ENCODE measurements at places on chromosomes 5 and 9.

DNA sequence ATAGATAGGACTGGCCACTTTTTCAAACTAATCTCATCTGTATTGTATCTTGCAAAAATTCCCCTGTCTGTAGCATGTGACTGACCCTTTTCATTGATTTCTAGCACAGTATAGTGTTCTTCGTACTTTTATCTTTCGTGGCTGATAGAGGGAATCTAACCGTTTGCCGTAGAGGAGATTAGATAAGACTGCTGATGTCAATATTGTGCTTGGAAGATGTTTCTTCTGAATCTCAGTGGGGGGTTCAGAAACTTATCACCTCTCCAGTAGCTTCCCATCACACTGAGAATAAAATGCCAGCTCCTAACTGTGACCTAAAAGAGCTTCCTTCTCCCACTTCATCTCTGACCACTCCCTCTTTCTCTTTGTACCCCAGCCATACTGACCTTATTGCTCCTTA is 25.4 kb upstream of the ALDOB start:
- DNase-seq: no peak

DNA sequence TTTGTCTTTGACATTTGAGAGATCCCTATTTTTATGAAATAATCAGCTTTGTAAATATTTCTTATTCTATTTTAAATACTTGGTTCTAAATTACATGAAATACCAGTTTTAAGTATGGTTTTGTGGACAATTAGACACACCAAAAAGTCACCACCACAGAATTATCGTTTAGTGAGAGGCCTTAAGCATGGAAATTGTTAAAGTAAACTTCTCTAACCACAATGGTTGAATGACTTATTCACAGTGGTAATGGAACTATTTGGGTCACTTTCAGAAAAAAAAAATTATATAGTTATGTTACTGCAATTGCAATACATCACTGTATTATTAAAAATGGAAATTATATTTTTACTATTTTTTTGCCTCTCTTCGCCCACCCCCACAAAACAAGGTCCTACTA is 1252.5 kb downstream of the EFNA5 start:
- no peak for DNase-seq

- no peak for DNase-seq
Observed at GRCh38 chr5:84406111-84406510, 21.4 kb upstream of the EDIL3 start.

DNA sequence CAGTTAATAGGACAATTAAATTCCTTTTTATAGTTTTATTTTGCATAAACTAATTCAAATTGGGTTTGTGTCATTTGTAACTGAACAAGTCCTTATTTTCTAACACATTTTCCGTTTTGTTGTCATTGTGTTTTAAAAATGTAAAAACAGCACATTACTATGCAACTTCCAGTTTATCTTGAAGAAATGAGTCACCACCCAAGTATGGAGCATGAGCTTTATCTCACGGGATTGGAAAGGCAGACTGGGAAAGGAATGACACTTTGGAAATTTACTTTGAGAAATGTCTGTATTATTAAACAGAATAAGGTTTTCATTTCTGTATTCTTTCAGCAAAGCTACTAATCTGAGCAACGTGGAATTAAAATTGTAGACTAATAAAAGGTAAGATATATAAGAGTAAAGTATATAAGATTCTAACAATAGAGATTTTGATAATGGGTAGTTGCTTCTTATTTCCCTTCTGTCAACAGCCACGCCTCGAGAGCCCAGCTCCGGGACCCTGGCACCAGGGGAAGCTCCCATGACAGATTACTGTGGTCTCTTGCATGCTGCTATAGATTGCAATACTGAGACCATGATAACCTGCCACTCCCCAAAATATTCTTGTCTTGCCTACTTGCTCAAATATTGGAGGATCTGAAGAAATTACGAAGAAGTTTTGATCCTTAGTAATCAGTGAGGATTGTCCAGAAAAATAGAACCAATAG is 433.1 kb downstream of the CHSY3 start:
- no peak for DNase-seq

- no peak for DNase-seq
Observed at GRCh38 chr5:68368311-68369022, 152.9 kb downstream of the PIK3R1 start.

DNA sequence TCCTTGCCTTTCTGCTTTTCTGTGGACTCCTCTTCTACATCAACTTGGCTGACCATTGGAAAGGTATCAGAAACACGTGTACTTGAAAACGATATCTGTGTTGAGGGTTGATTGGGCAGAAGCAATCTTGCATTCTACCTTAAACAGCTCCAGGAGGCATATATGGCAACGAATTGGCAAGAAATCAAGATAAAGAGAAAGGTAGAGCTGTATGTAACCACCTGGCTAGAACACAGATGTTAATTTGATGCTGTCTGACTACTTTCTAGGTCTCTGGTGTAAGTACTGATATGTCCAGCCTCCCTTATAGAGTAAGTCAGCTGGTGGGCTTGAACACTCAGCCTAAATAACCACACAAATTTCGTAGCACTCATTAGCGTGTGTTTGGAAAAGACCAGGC is 1.3 kb downstream of the MAN1B1 start:
- DNase-seq: no peak

- no peak for DNase-seq
Observed at GRCh38 chr9:127809540-127810377, 7.1 kb downstream of the FPGS start.

- no peak for DNase-seq
Observed at GRCh38 chr9:134892820-134893420, 12.3 kb downstream of the FCN2 start.

- no peak for DNase-seq
Observed at GRCh38 chr5:136458481-136458880, 93.1 kb upstream of the TRPC7 start.

- no peak for DNase-seq
Observed at GRCh38 chr9:136399176-136400037, 563 bp downstream of the SNAPC4 start.

DNA sequence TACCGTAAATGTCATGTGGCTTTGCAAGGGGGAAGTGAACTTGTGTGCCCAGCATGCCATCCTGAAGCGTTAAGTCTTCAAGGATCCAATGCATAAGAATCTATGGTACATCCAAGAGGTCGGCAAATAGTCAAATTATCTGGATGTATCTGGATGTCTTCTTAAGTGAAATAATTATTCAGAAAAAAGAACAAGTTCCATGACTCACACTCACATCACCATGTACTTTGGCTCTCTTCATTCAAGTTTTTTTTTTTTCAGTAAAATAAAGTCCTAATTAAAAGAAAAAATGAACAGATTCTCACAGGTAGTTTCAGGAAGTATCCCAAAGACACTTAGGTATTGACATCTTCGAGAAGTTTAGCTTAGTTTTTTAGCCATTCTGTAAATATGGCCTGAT is 62.7 kb upstream of the MEGF10 start:
- DNase-seq: no peak

DNA sequence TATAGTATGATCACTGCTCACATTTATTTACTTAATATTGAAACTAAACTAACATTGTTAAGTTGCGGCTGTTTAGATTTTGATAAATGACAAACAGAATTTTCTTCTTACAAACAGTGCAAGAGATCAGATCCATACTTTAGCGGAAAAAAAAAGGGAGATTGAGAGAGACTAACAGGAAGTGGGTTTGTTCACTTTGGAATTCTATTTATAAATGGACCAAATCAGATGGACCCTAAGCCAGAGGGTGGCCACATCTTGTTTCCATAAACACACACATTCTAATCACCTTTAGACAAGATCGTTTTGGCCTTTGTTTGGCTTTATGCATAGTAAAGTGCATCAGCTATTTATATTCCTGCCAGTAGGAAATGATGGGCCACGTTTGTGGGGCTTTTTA is 381.4 kb upstream of the CD180 start:
- no peak for DNase-seq

- DNase-seq: no peak
Observed at GRCh38 chr5:170312301-170312595, 14.7 kb upstream of the LCP2 start.

GRCh38 chr9:2153630-2154217 is 138.6 kb downstream of the SMARCA2 start:
- no peak for DNase-seq

GRCh38 chr5:180525399-180525798 is 31.2 kb downstream of the CNOT6 start:
- no peak for DNase-seq

GRCh38 chr5:171524466-171524865 is 105.0 kb downstream of the FGF18 start:
- DNase-seq: no peak

GRCh38 chr9:123375469-123376132 is 19.6 kb downstream of the CRB2 start:
- no peak for DNase-seq

DNA sequence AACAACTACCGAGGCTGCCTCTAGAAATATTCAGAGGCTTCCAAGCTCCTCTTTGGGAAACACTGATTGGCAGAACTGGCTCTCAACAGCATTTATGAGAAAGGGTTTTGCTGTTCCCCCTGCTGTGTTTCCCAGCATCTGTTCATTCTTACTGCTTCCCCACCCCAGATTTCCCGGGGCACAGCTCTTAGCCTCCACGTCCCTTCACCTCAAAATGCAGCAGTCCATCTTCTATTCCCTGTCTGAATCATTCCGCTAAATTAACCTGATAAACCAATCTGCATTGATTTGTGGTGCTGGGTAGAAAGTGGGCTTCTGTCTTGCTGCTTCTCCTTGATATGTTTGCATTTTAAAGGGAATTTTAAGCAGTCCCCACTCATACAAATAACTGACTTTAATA is 67.4 kb downstream of the PLK2 start:
- no peak for DNase-seq

DNA sequence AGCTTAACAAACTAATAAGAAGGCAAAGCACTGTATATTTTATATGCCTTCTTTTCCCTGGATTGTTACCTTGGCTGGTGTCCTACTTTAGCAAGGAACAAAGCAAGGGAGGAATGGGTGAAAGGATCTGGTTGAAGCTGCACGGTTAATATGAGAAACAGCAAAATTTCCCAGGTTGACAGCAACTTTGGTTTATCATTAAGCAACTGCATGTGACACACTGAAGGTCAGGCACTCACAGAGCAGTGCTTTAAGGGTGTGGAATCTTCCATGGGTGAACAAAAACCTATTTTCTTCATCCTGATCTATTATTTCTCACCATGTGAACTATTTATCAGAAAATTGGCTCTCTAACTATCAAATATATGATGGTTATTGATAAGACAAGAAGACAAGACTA is 109.0 kb upstream of the ATP10B start:
- no peak for DNase-seq

- DNase-seq: no peak
Observed at GRCh38 chr9:129078691-129079503, 2.0 kb upstream of the DOLPP1 start.

- DNase-seq: no peak
Observed at GRCh38 chr5:76143884-76144283, 60.7 kb downstream of the SV2C start.

- DNase-seq: no peak
Observed at GRCh38 chr5:96315431-96315830, 117.6 kb downstream of the PCSK1 start.

GRCh38 chr9:9395539-9395938 is 1217.3 kb downstream of the PTPRD start:
- DNase-seq: no peak

DNA sequence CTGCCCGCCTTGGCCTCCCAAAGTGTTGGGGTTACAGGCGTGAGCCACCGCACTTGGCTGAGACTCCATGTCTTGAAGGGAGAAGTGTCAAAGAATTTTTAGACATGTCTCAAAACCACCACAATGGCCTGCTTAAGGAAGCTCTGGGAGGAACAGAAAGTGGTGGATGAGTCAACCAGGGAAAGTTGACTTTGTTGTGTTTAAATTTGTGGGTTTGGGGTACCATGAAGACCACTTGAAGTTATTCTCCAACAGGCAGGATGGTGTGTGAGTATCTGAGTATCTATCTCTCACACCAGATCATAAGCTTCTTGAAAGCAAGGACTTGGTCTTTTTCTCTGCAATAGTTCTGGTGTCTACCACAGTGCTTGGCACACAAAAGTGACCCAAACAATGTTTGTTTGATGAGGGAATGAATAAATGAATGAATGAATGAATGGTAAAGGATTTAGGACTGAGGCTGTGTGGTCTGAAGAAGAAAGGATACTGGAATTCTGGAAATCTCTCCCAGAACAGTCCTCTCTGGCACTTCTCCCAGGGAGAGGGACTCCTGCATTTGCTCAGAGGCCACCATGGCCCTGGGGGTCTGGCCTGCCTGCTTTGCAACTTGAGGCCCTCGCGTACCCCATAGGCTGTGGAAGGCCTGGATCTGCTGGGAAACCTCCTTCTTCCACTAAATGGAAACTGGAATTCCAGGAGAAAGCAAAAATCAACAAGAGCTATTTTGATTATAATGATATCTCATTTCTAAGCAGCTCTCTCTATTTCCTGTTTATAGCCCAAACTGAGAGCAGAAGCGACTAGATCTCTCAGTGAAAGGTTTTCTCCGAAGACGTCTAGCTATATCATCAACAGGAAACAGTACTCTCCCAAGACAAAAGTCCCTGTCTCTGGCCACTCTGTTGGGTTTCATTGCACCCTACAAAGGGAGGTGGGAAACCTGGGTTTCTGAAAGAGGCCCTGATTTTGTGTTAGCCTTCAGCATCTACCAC is 187.9 kb downstream of the PALM2AKAP2 start:
- no peak for DNase-seq

- no peak for DNase-seq
Observed at GRCh38 chr5:180339583-180340183, 13.5 kb downstream of the GFPT2 start.

GRCh38 chr5:143315929-143316328 is 87.6 kb downstream of the NR3C1 start:
- DNase-seq: no peak

GRCh38 chr5:40983781-40984180 is 74.5 kb downstream of the C7 start:
- no peak for DNase-seq

GRCh38 chr9:24351973-24352372 is 193.7 kb downstream of the IZUMO3 start:
- DNase-seq: no peak

DNA sequence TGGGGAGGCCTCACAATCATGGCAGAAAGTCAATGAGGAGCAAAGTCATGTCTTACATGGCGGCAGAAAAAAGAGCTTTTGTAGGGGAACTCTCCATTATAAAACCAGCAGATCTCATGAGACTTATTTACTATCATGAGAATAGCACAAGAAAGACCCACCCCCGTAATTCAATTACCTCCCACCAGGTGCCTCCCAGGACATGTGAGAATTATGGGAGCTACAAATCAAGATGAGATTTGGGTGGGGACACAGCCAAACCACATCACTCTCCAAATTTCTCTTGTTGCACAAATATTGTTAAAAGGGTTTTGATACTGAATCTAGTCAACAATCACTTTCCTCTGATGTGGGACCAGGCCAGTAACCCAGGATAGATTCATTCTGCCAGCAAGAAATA is 1176.1 kb downstream of the CDH9 start:
- DNase-seq: no peak

- DNase-seq: no peak
Observed at GRCh38 chr9:104027295-104027694, 66.8 kb upstream of the SMC2 start.

DNA sequence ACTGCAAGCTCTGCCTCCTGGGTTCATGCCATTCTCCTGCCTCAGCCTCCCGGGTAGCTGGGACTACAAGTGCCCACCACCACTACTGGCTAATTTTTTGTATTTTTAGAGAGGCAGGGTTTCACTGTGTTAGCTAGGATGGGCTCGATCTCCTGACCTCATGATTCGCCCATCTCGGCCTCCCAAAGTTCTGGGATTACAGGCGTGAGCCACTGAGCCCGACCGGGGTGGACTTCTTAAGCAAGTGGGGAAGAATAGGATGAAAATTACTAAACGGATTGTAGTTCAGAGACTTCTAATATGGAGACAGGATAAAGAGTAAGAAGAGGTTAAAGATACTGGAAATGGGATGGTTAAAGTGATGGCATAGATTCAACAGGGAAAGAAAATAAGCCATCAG is 132.3 kb upstream of the IRX2 start:
- no peak for DNase-seq

Measured in CD4-positive, alpha-beta T cell treated with Interleukin-15 for 1 hour (primary cell).